Glomerular endothelial cell (primary cell): ENCODE measurements at places on chromosomes 5 and 9.

GRCh38 chr5:154349626-154350264 lies 96.1 kb upstream of the SAP30L start:
- no peak for DNase-seq

GRCh38 chr5:142671801-142672200 lies 14.1 kb downstream of the FGF1 start:
- no peak for DNase-seq

- DNase-seq = no peak
Measured at GRCh38 chr9:11871852-11872251, 821.3 kb upstream of the TYRP1 start.

DNA sequence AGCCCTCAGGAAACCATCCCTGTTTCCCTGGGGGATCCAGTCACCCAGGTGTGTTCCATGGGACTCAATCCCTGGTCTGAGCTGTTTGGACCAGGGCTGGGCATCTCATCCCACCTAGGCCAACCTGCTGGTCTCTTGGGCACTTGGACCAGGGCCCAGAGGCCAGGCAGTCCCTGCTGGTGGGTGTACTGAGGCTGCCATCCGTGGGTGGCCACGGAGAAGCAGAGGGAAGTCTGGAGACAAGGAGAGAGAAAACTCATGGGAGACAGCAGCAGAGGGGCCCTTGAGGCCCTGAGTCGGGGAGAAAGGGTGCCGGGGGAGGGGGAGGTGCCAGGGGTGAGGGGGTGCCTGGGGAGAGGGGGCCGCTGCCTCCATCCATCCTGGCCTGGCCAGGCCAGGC lies 247.8 kb downstream of the PBX3 start:
- DNase-seq = no peak

DNA sequence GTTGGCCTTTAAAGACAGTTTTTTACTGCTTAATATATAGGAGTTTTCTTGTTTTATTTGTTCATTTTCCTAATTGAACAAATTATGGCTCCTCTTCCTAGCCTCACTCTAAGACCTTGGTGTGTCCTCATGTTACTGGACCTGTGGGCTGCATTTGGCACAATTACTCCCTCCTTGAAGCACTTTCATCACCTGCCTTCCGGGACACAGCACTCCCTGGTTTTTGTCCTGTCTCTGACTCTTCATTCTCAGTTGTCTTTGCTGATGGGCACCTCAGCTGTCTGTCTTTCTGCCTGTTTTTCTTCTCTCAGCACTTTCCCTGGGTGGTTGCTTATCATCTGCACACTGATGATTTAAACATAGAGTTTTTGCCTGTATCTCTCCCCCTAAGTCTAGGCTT lies 13.6 kb downstream of the GTF3C4 start:
- DNase-seq = no peak

DNA sequence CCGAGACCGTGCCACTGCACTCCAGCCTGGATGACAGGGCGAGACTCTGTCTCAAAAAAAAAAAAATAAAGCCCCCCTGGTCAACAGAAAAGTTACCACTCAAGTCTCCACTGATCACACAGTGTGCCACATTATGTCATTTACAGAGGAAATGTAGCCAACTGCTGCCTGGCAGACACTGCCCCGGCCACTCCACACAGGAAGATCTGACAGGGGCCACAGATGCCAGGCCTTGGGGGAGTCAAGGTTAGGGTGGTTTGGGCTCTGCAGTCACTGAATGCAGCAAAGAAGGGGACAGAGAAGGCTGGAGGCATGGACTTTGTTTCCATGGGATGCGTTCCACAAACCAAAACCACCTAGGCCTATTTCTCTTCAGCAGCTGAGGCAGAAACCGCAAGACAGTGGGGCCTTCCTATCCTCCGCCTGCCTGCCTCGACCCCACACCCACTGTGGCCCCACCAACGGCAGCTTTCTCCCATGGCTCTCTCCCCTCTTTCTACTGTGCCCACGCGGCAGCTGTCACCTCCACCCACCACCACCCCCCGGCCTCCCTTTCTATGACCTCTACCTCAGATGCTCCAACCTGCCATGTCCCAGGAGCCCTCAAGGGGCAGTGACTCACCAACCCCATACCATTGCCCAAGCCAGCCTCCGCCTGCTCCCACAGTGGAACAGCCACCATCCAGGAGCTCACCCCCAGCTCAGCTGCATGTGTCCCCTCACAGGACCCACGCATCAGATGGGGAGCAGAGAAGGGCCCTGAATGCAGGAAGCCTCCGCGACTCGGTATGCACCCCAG lies 12.4 kb downstream of the IPPK start:
- no peak for DNase-seq

DNA sequence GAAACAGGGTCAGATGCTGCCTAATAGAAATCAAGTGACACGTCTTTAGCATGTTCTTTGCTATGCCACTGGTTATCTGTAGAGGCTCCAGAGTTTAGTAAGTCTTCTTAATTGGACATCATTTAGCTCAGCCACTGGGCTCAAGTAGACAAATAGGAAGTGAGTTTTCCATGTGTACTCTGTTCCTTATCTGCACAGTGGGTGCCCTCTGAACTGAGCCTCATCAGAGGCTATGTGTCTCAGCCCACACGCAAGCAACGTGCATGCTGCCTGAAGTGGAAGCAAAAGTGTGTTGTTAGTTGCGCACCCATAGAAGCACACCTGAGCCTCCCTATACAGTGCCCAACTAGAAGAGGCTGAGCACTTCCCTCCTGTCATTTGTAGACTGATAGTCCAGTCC lies 134.7 kb downstream of the SEMA5A start:
- DNase-seq = no peak
